T-helper 2 cell (primary cell): ENCODE measurements at places on chromosomes 4 and X.

GRCh38 chr4:124065936-124066335, 646.6 kb downstream of the ANKRD50 start:
- no peak for DNase-seq

- no peak for DNase-seq
These were observed 47.8 kb upstream of the CRMP1 start for GRCh38 chr4:5940470-5941203.

DNA sequence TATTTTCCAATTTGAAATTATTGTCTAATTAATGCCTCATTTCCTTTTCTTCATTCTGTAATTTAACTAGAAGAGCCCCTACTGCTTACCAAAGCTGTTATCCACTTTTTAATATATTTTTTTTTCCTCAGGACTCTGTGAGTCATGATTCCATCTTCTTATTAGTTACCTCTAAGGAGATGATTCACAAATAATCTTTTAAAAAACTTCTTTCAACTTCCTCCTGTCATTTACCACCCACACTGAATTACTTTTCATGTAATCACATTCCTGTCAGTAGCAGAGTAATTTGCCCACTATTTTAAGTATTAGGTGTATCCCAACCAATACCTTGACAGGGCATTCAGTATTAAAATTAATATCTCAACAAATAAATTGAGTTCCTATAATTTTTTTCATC, 470.9 kb upstream of the ADGRL3 start:
- DNase-seq = no peak

GRCh38 chrX:8037593-8038348, 110.6 kb upstream of the PNPLA4 start:
- DNase-seq = no peak

- no peak for DNase-seq
These were observed 27.3 kb upstream of the CRLF2 start for GRCh38 chrX:1239681-1240142.

- DNase-seq = no peak
These were observed 472.5 kb downstream of the INPP4B start for GRCh38 chr4:142373610-142374009.

DNA sequence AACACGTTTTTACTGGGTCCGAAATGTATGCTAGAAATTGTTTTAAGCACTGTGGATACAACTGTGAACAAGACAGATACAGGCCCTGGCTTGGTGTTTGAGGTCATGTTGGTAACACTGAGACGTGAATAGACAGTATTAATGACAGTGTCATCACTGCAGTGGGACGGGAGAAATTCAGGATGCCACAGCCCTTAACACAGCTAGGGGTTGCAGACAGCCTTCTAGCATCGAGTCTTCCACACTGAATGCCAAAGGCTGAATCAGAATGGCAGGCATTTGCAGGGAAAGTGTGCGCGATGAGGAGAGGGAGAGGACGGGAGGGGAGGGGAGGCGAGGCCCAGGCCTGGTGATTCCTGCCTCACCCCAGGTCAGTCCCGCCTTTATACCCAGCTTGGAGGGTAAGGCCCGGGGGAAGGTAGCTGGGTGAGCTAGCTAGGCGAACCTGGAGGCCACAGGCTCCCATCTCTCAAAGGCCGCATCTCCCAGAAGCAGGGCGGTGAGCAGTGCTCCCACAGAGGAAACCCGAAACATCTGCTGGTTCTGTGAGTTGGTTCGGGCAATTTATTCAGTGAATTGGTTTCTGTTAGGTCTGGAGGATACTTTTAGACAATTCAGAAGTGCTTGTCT, 44.1 kb upstream of the CLDN24 start:
- DNase-seq = no peak

GRCh38 chr4:88093874-88094273, 64.6 kb downstream of the ABCG2 start:
- DNase-seq = no peak

GRCh38 chrX:34813618-34814017, 129.0 kb upstream of the FAM47B start:
- DNase-seq = no peak

DNA sequence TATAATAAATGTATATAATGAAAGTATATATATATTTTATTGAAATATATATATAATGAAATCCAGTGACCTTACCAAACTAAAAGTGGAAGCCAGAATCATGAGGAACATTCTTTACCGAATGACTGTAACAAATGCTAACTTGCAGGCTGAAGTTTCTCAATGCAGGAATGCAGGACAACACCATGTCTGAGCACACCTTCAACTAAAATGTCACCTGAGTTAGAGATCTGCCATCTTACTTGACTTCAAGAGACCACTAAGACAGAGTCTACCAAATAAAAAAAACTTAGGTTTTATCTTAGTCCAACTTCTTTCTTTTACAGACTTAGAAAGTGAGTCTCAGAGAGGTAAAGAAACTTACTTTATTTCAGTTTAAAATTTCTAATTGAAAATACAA, 176.2 kb downstream of the FSTL5 start:
- no peak for DNase-seq

DNA sequence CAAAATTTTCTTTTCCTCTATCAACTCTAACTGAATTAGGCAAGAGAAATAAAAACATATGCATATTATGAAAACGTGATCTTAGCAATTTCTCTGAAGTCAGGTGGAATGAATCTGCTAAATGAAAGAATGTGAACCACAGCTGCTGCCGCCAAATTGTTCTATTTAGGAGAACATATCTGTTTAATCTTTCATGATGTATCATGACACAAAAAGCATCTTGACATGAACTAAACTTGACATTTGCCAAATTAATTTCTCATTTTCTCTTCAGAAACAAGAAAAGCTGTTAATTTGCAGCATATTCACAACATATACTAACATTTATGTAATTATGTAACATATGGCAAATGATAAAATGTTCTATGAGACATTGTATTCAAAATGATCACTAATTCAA, 1237.9 kb downstream of the TECRL start:
- DNase-seq = no peak

- DNase-seq = no peak
These were observed 218.3 kb upstream of the CNKSR2 start for GRCh38 chrX:21155916-21156315.
